ENCODE measurements at places on chromosomes 16 and 17.
A peak's percentile ranks its signal among the peaks of the same experiment; 100 is the strongest.

GRCh38 chr17:55356434-55357328, 65.0 kb downstream of the MMD start:
- DNase-seq = peak; percentile 81

- peak; percentile 89 for DNase-seq
Measured at GRCh38 chr16:79269211-79269863, 331.2 kb downstream of the MAF start.

- DNase-seq = peak; percentile 33
Measured at GRCh38 chr16:58264961-58265479, 29.8 kb downstream of the PRSS54 start.

- DNase-seq = no peak
Measured at GRCh38 chr16:17491140-17491662, 20.4 kb upstream of the XYLT1 start.

GRCh38 chr16:10896165-10896564, 19.2 kb downstream of the CIITA start:
- DNase-seq = no peak

GRCh38 chr16:5447734-5448133, 350.1 kb upstream of the EEF2KMT start:
- no peak for DNase-seq

DNA sequence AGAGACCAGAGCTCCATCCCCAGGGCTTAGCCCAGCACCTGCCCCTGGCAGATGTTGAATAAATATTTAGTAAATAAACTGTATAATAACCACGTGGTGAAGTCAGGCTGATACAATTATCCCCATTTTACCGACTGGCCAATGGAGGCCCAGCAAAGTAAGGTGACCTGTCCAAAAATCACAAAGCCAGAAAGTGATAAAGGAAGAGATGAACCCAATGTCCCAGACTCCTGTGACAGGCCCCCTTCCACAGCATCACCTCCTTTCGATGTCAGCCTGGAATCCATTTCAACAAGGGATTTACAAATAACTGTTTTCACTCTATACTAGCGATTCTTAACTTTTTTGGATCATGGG, 5.5 kb downstream of the TVP23A start:
- DNase-seq = no peak

- no peak for DNase-seq
Measured at GRCh38 chr16:85011846-85012284, 530 bp upstream of the ZDHHC7 start.

DNA sequence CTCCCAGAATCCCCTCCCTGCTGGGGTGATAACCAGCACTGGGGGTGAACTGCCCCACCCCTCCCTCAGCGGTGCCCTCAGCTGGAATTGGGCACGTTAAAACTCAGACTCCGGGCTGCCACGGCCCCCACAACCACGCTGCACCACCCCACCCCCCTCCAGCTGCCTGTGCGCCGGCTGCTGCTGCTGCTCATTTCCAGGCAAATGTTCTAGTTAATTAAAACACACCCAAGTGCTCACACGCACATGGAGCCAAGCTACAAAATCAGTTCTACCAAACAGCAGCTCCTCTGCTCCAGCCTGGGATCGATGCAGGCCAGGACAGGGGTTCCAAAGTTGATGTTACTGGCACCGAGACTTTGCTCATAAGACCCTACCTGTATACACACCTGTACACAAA, 180.5 kb downstream of the ZNF423 start:
- DNase-seq = no peak

GRCh38 chr16:89658221-89658879, 714 bp downstream of the SPATA33 start:
- DNase-seq = peak; percentile 33

DNA sequence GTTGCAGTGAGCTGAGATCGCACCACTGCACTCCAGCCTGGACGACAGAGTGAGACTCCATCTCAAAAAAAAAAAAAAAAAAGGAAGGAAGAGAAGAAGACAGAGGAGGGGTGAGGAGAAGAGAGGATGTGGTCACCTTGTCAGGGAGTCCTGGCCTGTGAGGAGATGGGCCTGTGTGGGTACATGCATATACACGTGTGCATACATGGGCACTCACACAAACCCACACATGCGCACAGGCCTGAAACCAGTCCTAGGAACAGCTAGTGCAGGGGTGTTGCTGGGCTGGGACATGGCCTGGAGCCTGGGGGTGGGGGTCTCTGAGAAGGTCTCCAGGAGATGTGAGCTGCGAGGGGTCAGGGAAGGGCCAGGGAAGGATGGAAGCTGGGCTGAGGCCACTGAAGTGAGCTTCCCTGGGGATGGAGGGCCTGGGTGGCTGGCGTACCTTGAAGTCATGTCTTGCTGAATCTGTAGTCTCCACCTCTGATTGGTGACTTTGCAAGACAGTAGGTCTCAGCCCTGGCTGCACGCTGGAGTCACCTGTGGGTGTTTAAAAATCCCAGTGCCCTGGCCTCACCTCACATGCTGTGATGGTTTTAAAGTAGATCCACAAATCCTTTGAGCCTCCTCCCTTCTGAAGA, 72.4 kb downstream of the MRM1 start:
- DNase-seq = peak; percentile 18

DNA sequence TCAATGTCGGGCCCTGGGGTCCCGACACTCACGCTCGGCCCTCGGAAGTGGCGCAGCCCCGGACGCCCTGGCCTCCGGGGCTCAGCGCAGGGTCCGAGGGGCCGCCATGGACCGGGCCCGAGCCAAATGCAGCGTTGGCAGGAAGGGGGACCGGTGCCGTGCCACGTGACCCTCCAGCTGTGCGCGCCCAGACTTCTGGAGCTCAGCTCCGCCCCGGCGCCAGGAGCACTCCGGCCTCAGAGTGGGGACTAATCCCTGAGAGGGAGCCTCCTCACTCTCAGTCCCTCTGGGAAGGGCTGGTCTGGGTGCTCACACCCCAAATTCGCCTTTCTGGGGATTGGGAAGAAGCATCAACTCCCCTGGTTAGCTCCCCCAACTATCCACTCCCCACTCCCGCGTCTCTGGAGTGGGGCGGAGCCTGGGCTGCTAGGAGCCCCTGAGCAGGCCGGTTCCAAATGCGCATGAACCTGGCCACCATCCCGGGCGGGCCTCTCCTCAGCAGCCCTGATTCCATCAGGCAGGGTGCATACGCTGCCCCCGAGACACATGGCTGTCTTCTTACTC, at the start of gene B3GNT9:
Gene B3GNT9 (minus strand): TSS at position 166 of the 564 bp plus-strand sequence. CDS start 513 bp downstream, outside the sequence.
- peak; percentile 65 for DNase-seq

DNA sequence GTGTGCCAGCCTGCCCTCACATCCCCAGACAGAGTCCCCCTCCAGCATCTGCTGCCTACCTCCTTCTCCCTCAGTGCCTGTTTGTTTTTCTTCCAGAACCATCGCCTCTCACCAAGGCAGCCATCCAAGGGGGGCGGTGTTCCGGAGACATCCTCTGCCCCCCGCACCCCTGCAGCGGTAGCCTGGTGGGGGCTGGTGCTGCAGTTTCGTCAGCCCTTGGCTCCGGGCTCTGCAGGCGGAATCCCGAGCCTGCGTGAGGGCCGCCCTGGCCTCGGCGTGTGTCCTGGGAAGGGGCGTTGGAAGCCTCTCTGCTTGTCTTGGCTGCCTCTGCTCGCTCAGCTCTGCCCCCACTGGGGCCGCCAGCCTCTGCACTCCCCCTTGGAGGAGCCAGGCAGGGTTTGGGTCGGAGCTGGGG, 126.0 kb upstream of the CIBAR2 start:
- no peak for DNase-seq

DNA sequence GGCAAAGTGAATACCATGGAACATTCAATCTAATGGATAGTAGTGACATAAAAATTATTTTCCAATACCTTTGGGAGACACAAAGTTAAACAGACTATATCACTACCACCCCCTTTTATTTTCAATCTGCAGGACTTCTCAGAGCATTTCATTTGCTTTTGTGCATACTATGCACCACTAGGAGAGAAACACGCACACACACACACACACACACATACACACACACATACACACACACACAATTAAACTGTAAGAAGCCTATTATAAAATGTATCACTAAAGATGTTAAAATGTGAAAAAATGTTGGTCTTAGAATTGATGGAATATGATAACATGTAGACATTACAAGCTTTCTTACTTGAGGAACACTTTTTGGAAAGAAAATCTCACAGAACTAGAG, 331.4 kb downstream of the CA10 start:
- DNase-seq = no peak

GRCh38 chr17:4045487-4045886, 81.2 kb upstream of the ATP2A3 start:
- DNase-seq = no peak

DNA sequence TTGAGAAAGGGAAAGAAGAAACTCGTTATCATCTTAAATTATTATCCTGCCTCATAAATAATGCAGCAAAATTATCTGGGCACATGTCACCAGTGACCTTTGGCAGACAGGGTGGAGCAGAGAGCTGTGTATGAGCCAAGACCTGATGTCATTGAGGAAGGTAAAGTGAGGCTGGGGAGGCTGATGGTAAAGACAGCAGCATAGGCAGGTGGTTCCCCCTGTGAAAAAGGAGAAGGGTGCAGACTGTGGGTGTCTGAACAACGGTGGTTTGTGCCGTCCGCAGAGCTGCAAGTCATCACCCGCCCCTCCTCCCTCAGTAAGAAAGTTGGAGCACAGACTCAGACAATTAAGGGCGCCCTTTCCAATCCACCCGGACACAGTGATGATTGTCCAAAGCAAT, 30.8 kb upstream of the METTL16 start:
- no peak for DNase-seq

DNA sequence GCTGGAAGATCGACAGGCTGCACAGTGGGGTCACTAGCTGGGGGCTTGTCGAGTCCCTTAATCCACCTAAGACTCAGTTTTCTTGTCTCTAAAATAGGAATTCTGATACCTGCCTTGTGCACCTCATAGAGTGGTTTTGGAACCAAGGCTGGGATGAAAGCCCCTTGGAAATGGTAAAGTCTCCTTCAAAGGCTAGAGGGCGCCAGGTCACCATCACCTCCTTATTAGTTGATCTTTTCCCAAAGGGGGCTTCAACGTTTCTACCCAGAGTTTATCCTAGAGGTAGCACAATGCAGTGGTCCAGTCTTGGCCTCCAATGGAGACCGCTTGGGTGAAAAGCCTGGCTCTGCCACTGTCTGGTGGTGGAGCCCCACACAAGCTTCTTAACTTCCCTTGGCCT, 158.2 kb downstream of the AIPL1 start:
- DNase-seq = no peak

DNA sequence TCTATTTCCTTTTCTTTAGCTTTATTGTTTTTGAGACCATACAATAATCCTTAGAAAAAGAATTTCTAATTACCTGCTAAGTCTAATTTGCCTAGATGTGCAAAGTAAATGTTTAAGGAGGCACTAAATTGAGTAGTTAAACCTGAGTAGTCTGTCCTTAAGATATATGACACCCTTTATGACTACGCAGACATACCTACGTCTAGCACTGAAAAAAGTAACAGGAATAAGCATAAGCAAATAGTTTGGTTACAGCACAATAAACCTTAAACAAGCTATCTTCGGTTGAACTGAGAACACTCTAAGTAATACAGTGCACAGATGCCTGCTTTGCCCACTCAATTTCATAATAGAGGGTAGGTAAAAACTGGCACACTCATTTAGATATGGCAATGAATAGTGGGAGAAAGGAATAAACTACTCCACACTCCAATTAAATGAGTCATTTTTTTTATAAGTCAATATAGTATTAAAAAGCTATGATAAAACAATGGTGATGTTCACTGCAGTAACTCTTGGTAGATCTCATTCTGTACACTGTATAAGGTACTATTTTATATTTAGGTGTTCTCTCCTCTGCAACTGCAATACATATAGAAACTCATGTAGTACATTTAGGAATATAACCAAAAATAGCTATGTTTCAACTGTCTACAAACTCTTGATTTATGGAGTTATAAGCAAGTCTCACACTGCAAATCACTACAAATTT, 19.7 kb upstream of the INTS2 start:
- DNase-seq = no peak

GRCh38 chr16:11379420-11379819, 34.2 kb downstream of the RMI2 start:
- peak; percentile 88 for DNase-seq

GRCh38 chr16:51166091-51166490, 15.0 kb upstream of the SALL1 start:
- no peak for DNase-seq

DNA sequence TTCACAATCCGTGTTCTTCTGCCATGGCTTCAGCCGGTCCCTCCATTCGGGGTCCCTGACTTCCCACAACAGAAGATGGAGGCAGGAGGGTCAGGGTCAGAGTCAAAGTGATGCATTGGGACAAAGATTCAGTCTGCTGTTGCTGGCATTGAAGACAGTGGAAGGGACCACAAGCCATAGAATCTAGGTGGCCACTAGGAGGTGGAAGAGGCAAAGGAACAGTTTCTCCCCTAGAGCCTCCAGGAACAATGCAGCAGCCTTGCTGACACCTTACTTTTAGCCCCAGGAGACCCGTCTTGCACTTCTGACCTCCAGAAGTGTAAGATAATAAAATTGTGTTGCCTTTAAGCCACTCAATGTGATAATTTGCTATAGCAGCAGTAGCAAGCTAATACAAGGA, 55.9 kb downstream of the MFSD11 start:
- peak; percentile 13 for DNase-seq

- no peak for DNase-seq
Measured at GRCh38 chr17:28119046-28119445, 76.6 kb downstream of the NLK start.

DNA sequence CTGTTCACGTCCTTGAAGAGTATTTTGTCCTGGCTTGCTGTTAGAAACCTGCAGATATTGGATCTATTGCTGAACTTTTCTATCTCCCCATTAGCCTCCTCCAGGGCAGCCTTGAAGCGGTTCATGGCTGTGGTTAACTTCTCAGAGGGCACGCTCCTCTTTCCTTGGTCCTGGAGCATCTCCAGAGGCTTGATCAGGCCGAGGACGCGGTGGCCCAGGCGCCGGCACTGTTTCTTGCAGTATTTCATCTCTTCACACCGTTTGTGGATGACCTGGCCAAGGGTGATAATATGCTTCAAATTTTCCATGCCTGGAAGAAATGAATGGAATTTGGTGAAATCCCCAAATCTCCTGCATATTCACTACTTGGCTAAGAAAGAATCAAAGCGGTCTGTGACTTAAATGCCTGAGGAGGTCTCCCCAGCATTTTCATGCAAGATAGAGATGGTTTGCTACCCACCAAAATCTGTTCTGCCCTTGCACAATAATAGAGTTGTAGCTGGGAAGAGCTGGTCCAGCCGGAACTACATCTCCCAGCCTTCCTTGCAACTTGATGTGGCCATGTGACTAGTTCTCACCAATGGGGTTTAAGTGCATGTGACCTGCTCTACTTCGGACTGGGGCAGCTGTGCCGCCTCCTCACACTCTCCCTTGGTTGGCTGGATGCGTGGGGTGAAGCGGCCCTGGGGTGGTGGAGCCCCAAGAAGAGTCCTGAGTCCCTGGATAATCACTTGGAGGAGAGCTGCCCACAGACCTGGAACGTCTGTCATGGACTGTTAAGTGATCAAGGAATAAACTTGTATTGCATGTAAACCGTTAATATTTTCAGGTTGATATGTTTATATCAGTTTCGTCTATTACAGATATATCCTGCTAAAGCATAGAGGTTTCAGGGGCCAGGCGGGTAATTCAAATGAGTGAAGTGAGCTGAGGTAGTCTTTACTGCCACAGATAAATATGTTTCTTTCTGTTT, 4.9 kb downstream of the MLKL start:
- peak; percentile 75 for DNase-seq

Data from activated CD4-positive, alpha-beta memory T cell treated with anti-CD3 and anti-CD28 coated beads for 36 hours (primary cell).